ENCODE measurements at places on chromosomes 16 and 17. TPM values are rescaled to one million over a fixed set of nuclear protein-coding genes. Genes with fewer than 3 reads are reported as not detected.

Gene CRYBA1
- not detected for total RNA-seq

Gene TTC19
- total RNA-seq: 63.5 TPM

Gene TBC1D3G
- not detected for total RNA-seq

Gene TNRC6C
- total RNA-seq: 53.8 TPM

Gene KRTAP4-6
- not detected for total RNA-seq

Gene PRRT2
- 1.7 TPM for total RNA-seq

Gene CHRNE
- total RNA-seq: 6.1 TPM

Gene FOXK2
- total RNA-seq: 37.7 TPM

Gene PER1
- total RNA-seq: 1,926 TPM

Gene WSB1
- 89.0 TPM for total RNA-seq

Gene C17orf58
- total RNA-seq: 0.30 TPM

Gene SP2
- total RNA-seq: 26.0 TPM

Gene MMP28
- total RNA-seq: 5.4 TPM

Gene GCGR
- total RNA-seq: not detected

Gene CDRT15
- total RNA-seq: not detected

Gene C16orf74
- 3.5 TPM for total RNA-seq

Gene TMIGD1
- not detected for total RNA-seq

Gene NDRG4
- total RNA-seq: not detected

Gene CCDC182
- not detected for total RNA-seq

Gene USP36
- 755 TPM for total RNA-seq

Gene LGALS9
- total RNA-seq: 14.9 TPM

Gene ACAP1
- total RNA-seq: 432 TPM

Gene OR2C1
- not detected for total RNA-seq

Gene STH
- not detected for total RNA-seq

Gene EXOC3L1
- total RNA-seq: not detected

Gene EMC8
- 56.0 TPM for total RNA-seq

Gene SLC16A11
- 1.3 TPM for total RNA-seq

Gene OSBPL7
- total RNA-seq: 56.1 TPM

Gene GHDC
- 6.7 TPM for total RNA-seq

Gene PRSS27
- total RNA-seq: 0.65 TPM

Gene HOXB8
- total RNA-seq: not detected

Gene KRTAP9-8
- total RNA-seq: not detected

Gene ECI1
- 10.6 TPM for total RNA-seq

Gene COPZ2
- 0.57 TPM for total RNA-seq

Gene ATP2A1
- total RNA-seq: 0.24 TPM

Gene DLX4
- 0.60 TPM for total RNA-seq

Gene STXBP4
- total RNA-seq: 3.0 TPM

Gene TRAPPC1
- total RNA-seq: 29.6 TPM

Gene CNTNAP4
- not detected for total RNA-seq

Gene TP53I13
- total RNA-seq: 50.2 TPM

Gene ACSM2A
- total RNA-seq: not detected

Gene HEATR9
- total RNA-seq: 2.5 TPM

Gene HYDIN
- total RNA-seq: not detected

Gene ZNF276
- total RNA-seq: 130 TPM

Gene TEKT5
- total RNA-seq: not detected

Gene PMM2
- total RNA-seq: 32.7 TPM

Gene CACNG3
- total RNA-seq: not detected

Gene HCRT
- total RNA-seq: not detected

Gene GRB7
- not detected for total RNA-seq

Gene SMPD3
- 0.24 TPM for total RNA-seq

Gene EFNB3
- total RNA-seq: not detected

Gene SCIMP
- 0.19 TPM for total RNA-seq

Gene CASKIN1
- 0.08 TPM for total RNA-seq

Gene CDRT15L2
- total RNA-seq: not detected

Gene EME1
- total RNA-seq: 0.60 TPM

Gene TSNAXIP1
- total RNA-seq: 0.31 TPM

Gene CCL2
- total RNA-seq: not detected

Gene IL34
- total RNA-seq: 0.86 TPM

Gene MT1A
- not detected for total RNA-seq
